ENCODE measurements at places on chromosomes 4 and X. TPM values are rescaled to one million over a fixed set of nuclear protein-coding genes. Genes with fewer than 3 reads are reported as not detected.

GRCh38 chr4:154465085-154465484 is 26.5 kb downstream of the DCHS2 start:
- DNase-seq, result no peak

SLC2A9 gene
- 5.0 TPM for polyA plus RNA-seq

GRCh38 chr4:104869831-104870230 is 276.8 kb upstream of the TET2 start:
- no peak for DNase-seq

DNA sequence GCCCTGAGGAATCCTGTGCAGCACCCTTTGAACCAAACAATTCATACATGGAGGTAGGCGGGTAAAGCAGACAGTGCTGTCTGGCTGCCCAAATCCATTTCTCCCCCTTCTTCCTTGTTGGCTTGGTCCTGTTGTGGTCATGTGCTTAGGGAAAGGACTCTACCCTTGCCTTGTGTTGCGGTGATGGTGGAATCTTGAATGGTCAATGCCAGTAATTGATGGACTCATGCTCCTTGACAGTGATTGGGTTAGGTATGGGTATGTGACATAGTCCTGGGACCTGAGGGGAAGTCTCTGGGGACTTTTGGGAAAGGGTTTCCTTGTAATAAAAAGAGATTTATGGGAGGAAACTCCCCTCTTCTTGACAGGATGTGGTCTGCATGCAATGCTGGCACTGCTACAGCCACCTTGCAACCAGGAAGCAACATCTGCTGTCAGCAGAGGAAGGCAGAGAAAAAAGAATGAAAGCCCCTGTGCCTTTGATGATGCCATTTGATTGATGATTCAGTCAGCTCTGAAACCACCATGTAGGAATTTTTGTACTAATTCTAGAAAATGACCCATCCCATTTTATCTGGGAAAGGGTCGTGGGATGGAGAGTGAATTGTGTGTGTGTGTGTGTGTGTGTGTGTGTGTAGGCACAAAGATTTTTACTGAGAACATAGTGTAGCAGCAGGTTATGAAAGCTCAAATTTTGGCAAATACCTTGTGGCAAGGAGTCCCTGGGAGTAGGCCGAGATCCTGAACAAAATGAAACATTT is 30.0 kb upstream of the HUWE1 start:
- DNase-seq, result no peak

GABRG1 gene
- not detected for polyA plus RNA-seq

PGRMC1 gene
- 99.1 TPM for polyA plus RNA-seq

FRG2 gene
- polyA plus RNA-seq, result not detected

GRCh38 chr4:174919886-174920423 is 1.8 kb downstream of the ADAM29 start:
- no peak for DNase-seq

- DNase-seq, result no peak
Measured at GRCh38 chrX:77162777-77163176, 284.4 kb upstream of the FGF16 start.

GRCh38 chr4:8508266-8508665 is 67.7 kb downstream of the TRMT44 start:
- DNase-seq, result no peak

- DNase-seq, result no peak
Measured at GRCh38 chrX:66232296-66232695, 68.2 kb downstream of the HEPH start.

MEPE gene
- not detected for polyA plus RNA-seq

ZNF330 gene
- polyA plus RNA-seq, result 33.6 TPM

DNA sequence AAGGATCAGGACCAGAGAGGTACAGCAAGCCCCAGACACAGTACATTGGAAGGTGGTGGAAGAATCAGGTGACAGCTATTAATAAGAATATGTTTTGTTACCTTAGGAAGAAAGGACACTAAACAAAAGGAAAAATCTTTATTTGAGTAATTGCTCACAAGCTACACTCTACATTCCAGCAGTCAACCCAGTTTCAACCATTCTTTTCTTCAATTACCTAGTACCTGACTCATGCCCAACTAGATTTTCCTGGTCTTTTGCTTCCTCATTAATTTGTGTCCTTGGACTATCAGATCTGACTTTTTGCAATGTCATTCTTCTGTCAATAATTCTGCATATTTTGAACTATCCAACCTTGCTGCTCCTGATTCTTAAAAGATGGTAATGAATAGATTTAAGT is 22.5 kb upstream of the GLRA2 start:
- DNase-seq, result no peak

HPSE gene
- polyA plus RNA-seq, result 0.71 TPM

DNA sequence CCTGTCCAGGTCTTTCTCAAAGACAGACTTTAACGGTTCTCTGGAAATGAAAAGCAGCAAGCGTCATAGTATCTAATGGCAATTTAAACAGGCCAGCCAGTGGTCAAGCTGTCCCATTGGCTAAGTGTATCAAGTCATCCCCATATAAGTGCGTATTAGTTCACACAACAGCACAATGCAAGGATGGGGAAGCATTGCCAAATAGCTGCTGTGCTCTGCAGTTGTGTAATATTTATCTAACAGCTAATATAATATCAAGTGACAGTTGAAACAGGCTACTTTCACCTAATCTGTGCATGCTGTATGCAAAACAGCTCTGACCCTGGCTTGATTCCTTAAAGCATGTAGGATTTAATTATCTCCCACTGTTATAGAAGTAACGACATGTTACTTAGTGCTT is 134.8 kb upstream of the PPARGC1A start:
- no peak for DNase-seq

RWDD4 gene
- polyA plus RNA-seq, result 13.0 TPM

CYSLTR1 gene
- not detected for polyA plus RNA-seq

GIMD1 gene
- polyA plus RNA-seq, result not detected

DNA sequence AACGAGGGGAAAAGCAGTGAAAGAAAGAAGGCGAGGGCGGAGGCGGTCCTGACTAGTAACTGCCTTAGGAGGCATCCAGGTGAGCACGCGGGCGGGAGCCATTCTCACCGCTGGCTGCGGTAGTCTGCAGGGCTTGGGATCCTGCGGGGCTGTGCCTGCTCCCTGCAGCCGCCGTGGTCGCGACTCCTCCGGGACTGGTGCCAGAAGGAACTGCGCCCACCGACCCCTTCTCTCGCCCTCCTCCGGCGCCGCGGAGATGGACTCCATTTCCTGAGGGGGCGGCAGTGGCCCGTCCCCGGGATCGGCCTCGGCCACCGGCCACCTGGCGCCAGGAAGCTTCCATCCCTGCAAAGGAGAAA is 543 bp downstream of the NFXL1 start:
- no peak for DNase-seq

GRCh38 chr4:28007693-28008092 is 1147.1 kb downstream of the STIM2 start:
- DNase-seq, result no peak

GRCh38 chr4:120528428-120528827 is 394.1 kb downstream of the PRDM5 start:
- no peak for DNase-seq

- no peak for DNase-seq
Measured at GRCh38 chr4:166257891-166258290, 384.9 kb downstream of the TLL1 start.

DNA sequence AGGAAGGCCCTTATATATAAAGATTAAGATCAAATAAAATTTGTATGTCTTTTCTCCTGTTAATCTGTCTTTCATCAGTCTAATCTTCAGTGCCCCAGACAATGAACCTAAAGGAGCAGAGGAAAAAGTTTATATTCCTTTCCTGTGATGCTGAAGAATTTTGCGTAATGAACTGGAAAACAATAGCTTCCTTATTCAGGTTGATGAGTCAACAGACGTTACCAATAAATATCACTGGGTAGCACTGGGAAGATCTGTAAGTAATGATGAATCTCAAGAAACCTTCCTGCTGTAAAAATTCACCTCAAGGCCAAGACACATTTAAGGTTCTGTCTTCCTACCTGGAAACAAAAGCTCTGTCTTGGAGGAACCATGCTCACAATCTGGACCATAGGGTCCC is 25.5 kb downstream of the CDKN2AIP start:
- no peak for DNase-seq

DNA sequence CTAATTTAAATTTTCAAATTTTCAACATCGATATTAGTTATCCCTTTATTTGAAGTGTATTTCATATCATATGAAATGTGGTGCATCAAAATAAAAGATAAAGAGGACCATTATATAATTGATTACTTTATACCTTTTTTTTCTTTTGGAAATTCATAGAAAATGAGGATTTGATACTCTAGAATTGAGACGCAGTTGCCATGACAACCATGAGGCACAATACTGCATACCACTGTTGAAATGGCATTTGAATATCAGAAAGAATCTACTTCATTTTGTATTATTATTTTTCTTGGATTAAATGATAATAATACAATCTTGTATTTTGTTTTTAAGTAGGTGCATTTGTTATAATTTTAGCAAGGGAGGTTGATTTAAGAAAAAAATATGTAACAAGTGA is 323.1 kb downstream of the PCDH18 start:
- no peak for DNase-seq

- DNase-seq, result peak; percentile 22
Measured at GRCh38 chr4:1130316-1131186, 17.2 kb upstream of the RNF212 start.

DNA sequence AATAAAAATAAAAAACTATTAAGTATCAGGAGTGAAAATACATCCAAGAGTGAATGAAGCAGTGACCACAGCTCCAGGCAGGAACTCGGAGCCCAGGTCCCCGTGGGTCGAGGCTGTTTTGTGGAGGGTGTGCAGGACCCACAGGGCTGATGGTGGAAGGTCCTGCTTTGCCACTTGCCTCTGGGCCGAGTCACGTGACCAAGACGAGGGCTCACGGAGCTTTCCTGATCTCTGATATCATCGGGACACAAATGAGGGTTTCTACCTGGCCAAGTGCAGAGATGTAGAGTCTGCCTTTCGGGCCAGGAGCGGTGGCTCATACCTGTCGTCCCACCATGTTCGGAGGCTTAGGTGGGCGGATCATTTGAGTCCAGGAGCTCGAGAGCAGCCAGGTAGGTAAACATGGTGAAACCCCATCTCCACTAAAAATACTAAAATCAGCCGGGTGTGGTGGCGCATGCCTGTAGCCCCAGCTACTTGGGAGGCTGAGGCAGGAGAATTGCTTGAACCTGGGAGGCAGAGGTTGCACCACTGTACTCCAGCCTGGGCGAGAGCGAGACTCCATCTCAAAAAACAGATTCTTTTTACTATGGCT is 7.2 kb downstream of the SLC25A6 start:
- DNase-seq, result no peak

GRCh38 chr4:21092531-21092930 is 392.3 kb downstream of the PACRGL start:
- no peak for DNase-seq

DNA sequence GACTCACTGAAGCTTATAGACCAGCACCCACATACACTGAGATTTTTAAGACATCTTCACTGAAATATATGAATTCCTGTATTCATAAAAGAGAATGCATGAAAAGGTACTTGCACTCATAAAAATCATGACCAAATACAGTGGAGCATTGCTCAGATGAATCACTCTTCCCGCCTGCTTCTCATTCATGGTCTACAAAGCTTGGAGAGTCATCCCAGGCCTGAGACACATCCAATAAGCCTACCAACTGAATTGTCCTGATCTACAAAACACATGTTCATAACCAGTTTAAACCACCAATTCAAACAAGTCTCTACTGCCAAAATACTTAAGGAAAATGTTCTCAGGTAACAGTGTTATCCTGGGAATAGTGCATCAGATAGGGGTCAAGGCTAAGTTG is 38.1 kb downstream of the PROM1 start:
- no peak for DNase-seq

- DNase-seq, result no peak
Measured at GRCh38 chr4:146381263-146381872, 140.4 kb downstream of the SLC10A7 start.

Measured in BJ (cell line).